NCI-H460 (cell line): ENCODE measurements at places on chromosomes 4 and X. TPM values are rescaled to one million over a fixed set of nuclear protein-coding genes. Genes with fewer than 3 reads are reported as not detected.

GUCY1A1 gene
- total RNA-seq = 0.55 and 0.92 TPM in 2 replicates

VCX2 gene
- not detected in 2 replicates for total RNA-seq

- no peak for DNase-seq
Observed at GRCh38 chrX:152813206-152813605, 17.4 kb downstream of the CETN2 start.

P2RY4 gene
- not detected in 2 replicates for total RNA-seq

DNA sequence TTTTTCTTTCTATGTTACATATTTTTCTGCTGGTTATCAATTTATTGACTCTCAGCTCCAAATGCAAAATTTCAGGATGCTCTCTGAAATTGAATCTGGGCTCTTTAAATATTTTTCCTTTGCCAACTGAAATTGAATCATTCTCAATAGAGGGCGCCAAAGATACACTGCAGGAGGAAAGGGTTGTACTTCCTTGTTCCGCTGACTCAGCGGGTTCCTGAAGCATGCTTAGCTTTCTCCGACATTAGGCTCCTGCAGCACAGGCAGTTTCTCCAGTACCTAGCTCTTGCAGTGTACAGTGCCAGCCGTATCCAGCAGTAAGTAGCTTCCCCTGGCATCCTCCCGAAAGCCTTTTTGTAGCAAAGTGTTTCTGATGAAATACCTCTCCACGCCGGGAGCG, 28.8 kb upstream of the CFAP47 start:
- DNase-seq = peak; percentile 80

SERTM2 gene
- total RNA-seq = not detected in 2 replicates

DNA sequence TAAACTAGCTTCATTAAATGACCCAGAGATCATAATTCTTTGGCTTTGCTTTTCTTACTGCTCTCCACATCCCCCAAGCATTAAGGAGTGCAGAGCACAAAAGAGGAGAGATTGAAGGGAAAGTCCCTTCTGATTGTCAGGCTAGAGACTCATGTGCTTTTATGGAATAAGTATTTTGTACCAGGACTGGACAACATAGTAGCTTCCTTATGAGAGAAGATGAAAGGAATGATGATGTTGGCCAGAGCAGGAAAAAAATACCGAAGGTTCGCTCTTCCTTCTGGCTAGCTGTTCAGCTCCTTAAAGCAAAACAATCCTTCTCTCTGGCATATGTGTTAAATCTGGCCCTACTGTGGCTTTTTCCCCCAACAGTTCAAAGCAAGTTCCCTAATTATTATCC, 53.1 kb downstream of the HOPX start:
- no peak for DNase-seq

- DNase-seq = no peak
Observed at GRCh38 chr4:107258359-107258758, 222.2 kb upstream of the DKK2 start.

GRCh38 chrX:153423652-153424051, 12.4 kb downstream of the ZFP92 start:
- no peak for DNase-seq

DNA sequence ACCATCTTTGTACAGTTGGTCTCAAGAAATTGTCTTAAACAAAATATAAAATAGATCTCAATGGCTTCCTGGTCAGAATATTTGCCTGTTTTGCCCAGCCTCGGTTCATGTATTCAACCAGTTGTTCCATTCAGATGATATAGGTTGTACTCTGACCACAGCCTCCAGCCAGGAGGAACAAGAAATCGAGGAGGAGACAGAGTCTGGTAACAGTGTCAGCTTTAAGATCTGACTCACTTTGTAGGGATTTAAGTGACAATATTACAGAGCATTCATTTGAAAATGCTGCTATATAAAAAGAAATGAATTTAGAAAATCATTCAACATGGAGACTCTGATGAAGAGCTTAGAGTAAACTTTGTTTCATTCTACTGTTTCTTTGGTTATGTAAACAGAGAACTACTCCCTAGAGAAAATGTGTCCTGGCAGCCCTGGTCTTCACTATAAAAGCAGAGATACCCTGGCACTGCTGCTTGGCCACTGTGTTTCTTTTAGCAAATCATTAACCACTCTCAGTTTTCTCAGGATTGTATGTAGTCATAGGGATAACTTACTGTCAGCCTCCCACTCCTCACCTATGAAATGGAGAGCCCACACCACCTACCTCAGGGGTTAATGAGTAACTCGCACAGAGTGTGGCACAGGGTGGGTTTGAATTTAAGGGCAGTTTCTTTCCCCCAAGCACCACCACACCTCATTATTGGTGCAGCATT, 53.5 kb downstream of the PAGE2 start:
- DNase-seq = no peak

DNA sequence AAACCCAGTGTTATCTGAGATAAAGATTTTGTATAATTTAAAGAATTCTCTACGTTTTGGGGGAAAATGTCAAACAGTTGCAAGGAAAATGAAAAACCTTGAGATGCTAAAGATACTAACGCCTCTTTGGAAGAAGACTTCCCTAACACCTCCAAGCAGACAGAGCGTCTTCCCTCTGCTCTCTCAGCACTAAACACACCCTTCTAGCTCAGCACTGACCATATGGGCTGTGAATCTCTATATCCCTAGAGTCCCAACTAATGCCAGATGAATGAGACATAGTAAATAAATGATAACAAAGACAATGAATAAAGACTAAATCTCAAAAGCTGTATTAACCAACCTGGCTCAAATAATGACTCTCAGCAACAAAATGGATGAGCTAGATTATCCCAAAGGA, 13.3 kb downstream of the FUNDC1 start:
- no peak for DNase-seq

MTCP1 gene
- total RNA-seq = 36.1 and 39.0 TPM in 2 replicates

- DNase-seq = no peak
Observed at GRCh38 chr4:53088152-53088551, 226.0 kb downstream of the RASL11B start.

DNA sequence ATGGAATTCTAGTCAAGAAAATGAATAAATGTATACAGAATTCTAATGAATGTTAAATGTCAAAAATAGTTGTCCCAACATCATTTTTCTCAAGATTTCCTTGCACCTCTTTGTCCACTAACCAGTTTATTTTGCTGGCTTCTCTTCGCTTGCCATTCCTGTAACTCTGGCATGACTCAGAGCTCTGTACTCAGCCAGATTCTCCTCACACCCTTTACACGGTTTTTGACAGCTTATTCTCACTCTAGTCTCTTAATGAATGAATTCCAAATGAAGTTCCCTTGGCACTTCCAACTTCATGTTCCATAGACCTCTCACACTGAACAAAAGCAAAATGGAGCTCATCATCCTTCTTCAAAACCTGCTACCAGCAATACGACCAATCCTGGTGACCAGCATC, 419.3 kb upstream of the SLIT2 start:
- DNase-seq = no peak

GRCh38 chrX:107493141-107493540, 43.7 kb downstream of the FRMPD3 start:
- no peak for DNase-seq

LEF1 gene
- total RNA-seq = 0.69 TPM in 2 replicates

REELD1 gene
- total RNA-seq = not detected in 2 replicates

ADH4 gene
- not detected in 2 replicates for total RNA-seq

- no peak for DNase-seq
Observed at GRCh38 chr4:145153181-145153903, 27.0 kb downstream of the OTUD4 start.

GRCh38 chr4:41822325-41822724, 73.8 kb upstream of the PHOX2B start:
- no peak for DNase-seq

DIPK2B gene
- total RNA-seq = not detected in 2 replicates
